Left lung (tissue), 14 donors: ENCODE measurements at places on chromosomes 5 and 9. TPM values are rescaled to one million over a fixed set of nuclear protein-coding genes. Genes with fewer than 3 reads are reported as not detected.

- no peaks in the 10 kb centered on the region for H3K27me3 ChIP-seq
- H3K27ac ChIP-seq, result no peak overlapping the region
- H3K4me3 ChIP-seq, result no peak overlapping the region
- no peaks in the 10 kb centered on the region for H3K4me1 ChIP-seq
Observed at GRCh38 chr9:84189904-84190303, 150.7 kb downstream of the SLC28A3 start.

Gene HSD17B3
- 1.0 TPM for total RNA-seq

Gene PTGS1
- total RNA-seq, result 16.3 TPM

Gene ADAMTS19
- 0.26 TPM for total RNA-seq
